ENCODE measurements at places on chromosomes 16 and 17.

GRCh38 chr16:87548046-87548445 is 54.3 kb upstream of the JPH3 start:
- no peak for DNase-seq

GRCh38 chr16:14676633-14677032 is 17.5 kb downstream of the PLA2G10 start:
- no peak for DNase-seq

- no peak for DNase-seq
Measured at GRCh38 chr16:82175627-82176026, 5.6 kb upstream of the MPHOSPH6 start.

GRCh38 chr16:79599256-79599836 is 1.2 kb downstream of the MAF start:
- DNase-seq = peak; percentile 33

GRCh38 chr17:5467416-5467815 is 1.4 kb downstream of the DHX33 start:
- DNase-seq = no peak

GRCh38 chr16:53713403-53714204 is 9.6 kb downstream of the FTO start:
- DNase-seq = no peak

DNA sequence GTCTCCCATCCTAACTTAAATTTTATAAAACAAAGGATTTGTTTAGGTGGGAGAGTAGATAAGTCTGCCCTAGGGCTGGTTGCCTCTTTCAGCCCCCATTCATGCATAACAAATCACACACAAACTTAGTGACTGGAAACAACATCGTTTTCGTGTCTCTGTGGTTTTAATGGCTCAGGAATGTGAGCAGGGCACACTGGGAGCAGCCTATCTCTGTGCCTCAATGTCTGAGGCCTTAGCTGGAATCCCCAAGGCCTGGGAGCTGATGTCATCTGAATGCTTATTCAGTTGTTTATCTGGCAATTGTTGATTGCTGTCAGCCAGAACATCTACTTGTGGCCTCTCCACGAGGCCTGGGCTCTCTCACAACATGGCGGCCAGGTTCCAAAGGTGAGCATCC is 101.9 kb upstream of the HSBP1 start:
- DNase-seq = no peak

GRCh38 chr16:13453938-13454553 is 465.9 kb upstream of the ERCC4 start:
- DNase-seq = peak; percentile 37
